ENCODE measurements at places on chromosomes 5 and 9.

DNA sequence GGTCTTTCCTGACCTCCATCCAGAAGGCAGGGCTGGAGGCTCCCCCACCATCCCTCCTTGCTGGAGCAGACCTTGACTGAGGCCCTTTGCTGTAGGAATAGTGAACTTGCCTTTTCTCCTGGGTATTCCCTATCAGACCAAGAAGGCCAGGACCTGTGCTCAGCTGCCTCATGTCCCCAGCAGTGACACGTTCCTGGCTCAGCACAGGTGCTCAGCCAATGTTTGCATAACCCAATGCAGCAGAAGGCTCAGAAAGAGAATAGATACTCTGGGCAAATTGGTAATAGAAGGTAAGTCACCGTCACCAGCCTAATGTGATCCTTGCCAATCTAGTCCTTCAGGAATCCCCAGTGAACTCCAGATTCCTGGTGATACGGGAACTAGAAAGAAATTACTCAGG is 96.4 kb downstream of the ACTL7B start:
- no peak for DNase-seq

DNA sequence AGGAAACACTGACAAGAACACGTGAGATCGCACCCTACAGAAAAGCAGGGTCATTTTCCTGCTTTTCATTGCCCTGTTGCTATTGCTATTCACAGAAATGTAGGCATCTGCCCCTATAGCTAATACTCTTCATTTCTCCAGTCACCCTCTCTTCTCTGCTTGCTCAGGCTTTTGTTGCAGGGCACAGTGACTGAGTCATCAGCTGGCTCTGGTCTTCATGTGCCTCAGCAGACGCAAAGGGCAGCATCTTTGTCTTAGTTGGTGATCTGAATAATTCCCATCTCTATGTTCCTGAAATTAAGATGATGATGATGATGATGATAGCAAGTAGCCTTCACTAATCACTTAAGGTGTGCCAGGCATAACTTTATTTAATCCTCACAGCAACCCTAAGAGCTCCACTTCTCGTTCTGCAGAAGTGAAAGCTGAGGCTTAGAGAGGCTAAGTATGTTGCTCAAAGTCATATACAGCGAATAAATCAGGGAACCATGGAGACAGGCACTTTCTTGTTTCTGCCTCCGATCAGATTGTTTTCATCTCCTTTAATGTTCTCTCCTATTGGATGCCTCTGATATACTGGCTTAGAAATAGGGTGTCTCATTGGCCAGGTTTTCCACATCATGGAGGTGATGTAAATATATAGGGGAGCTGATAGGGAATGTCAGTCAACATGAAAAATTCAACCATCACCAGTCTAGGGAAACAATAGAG is 133.0 kb upstream of the STK32A start:
- no peak for DNase-seq

- DNase-seq: no peak
Observed at GRCh38 chr9:89630508-89630907, 25.7 kb downstream of the GADD45G start.

DNA sequence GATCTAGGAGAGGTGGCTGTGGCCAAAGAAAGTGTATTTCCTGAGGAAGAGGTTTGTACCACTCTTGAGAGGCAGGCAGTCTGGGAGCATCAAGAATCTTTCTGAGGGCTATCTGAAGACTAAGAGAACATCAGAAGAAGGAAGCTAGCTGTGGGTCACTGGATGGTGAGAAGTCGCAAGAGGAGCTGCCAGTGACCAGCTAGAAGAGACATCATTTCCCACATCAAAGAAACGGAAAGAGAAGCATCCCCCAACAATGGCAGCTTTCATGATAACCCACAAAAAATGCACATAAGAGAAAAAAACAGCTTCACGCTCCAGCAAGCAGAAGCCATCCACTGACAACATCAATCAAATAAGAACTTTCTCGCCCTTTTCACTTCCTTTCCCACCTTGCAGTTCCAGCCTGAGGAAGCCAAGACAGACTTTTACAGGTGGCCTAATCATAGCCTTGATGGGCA is 25.0 kb upstream of the CEP78 start:
- no peak for DNase-seq

DNA sequence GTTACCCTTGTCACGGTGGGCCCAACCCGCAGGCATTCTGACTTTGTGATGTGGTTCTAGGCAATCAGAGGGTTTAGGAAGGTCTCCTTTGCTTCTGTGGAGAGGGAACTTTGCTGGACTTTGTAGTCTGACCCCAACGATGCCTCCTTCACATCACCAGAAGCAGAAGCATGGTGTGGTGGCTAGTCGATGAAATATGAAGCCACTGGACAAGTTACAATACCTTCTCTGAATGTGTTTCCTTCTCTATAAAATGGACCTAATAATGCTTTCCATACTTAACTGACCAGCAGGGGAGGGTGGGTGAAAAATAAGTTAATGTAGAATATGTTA is 607 bp downstream of the SPEF2 start:
- peak; percentile 39 for DNase-seq

- DNase-seq: no peak
Observed at GRCh38 chr5:61966997-61967396, 339.0 kb upstream of the KIF2A start.

GRCh38 chr9:127093319-127094020 is 29.0 kb downstream of the ANGPTL2 start:
- no peak for DNase-seq

DNA sequence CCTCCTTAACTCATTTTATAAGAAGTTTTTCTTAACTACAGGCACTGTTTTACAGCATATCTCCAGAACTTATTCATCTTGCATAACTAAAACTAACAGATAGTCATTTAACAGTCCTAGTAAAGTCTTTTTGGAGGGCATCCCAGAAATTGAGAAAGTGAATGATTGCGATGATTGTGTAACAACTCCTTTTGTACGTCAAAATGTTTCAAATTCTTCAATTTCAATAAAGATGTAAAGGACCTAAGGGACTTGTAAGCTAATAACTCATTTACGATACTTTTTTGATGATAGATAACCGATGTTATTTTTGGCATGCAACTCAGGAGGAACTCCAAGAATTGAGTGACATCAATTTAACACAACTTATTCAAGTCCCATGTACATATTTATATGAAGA is 42.7 kb downstream of the SVEP1 start:
- DNase-seq: no peak

DNA sequence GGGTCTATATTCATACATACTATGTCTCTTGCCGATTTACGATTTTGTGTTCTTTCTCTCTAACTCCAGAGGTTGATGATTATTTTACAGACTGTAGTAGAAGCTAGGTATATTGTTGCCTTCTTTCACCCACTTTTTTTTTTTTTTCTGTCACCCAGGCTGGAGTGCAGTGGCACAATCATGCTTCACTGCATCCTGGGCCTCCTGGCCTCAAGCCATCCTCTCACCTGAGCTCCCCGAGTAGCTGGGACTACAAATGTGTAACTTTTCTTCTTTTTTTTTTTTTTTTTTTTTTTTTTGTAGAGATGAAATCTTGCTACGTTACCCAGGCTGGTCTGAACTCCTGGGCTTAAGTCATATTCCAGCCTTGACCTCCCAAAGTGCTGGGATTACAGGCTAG is 96.2 kb downstream of the CHSY3 start:
- no peak for DNase-seq

DNA sequence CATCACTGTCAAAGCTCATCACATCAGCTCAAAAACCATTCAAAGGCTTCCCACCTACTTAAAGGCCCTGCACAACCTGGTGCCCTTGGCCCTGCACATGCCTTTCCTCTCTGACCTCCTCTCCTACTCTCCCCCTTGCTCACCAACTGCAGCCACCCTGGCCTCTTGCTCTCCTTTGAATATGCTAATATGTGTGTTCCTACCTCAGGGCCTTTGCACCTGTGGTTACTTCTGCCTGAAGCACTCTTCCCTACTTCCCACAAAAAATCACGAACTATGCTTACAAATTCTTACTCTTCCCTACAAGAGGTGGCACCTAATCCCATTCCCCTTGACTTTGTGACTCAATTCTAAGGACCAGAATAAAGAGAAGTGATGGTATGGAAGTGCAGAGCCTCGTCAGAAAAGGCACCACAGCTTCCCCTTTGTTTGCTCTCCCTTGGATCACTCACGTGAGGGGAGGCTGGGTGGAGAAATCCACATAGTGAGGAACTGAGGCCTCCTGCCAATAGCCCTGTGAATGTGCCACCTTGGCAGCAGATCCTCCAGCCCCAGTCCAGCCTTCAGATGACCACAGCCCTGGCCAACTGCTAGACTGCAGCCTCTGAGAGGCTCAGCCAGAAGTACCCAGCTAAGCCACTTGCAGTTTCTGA is 3.2 kb upstream of the TMEM171 start:
- DNase-seq: no peak

GRCh38 chr9:120625222-120625621 is 45.3 kb upstream of the CDK5RAP2 start:
- no peak for DNase-seq

GRCh38 chr5:153147891-153148623 is 342.4 kb upstream of the GRIA1 start:
- DNase-seq: peak; percentile 11

DNA sequence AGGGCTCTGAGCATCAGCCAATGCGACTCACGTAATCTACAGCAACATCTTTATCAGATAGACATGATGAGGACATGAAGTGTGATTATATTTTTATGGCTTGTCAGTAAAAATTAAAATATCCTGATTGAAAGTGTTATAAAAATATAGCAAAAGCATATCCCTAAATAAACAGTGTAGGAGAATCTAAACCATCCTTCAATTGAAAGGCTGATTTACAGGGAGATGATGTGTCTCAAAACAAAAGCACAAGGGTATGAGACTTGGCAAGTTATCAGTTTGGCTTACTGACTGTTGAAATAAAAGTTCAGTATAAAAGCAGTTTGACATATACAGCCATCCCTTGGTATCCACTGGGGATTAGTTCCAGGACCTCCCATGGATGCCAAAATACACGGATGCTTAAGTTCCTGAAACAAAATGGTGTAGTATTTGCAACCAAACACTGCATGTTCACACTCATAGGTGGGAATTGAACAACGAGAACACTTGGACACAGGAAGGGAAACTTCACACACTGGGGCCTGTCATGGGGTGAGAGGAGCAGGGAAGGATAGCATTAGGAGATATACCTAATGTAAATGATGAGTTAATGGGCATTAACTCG is 149.9 kb upstream of the MAP1B start:
- no peak for DNase-seq

Measured in hematopoietic multipotent progenitor cell treated with erythropoietin and hydrocortisone succinate and interleukin-3 and kit ligand, for 8 days (in vitro differentiated cells).